ENCODE measurements at places on chromosomes 13 and 19.

DNA sequence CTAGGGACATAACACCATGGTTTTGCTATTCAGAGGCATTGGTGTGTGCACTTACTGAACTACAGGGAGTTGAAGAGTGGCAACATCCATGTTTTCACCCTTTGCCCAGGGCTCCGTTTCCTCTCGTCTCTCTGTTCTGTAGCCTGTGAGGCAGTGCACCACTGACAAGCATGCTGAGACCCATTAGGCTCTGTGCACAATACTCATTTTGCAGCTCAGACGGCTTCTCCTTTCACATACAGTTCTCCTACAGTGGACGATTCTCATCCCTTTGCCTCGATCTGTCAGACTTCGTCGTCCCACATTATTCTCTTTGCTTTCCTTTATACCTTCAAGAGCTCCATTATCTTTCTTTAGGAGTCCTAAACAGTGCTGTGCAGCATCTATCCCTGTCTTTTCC is 403.7 kb downstream of the MYO16 start:
- no peak for DNase-seq

- DNase-seq = no peak
These were observed 231.7 kb upstream of the MIR17HG start for GRCh38 chr13:91115776-91116175.

GRCh38 chr19:5030136-5030820 is 61.4 kb downstream of the KDM4B start:
- DNase-seq = no peak

DNA sequence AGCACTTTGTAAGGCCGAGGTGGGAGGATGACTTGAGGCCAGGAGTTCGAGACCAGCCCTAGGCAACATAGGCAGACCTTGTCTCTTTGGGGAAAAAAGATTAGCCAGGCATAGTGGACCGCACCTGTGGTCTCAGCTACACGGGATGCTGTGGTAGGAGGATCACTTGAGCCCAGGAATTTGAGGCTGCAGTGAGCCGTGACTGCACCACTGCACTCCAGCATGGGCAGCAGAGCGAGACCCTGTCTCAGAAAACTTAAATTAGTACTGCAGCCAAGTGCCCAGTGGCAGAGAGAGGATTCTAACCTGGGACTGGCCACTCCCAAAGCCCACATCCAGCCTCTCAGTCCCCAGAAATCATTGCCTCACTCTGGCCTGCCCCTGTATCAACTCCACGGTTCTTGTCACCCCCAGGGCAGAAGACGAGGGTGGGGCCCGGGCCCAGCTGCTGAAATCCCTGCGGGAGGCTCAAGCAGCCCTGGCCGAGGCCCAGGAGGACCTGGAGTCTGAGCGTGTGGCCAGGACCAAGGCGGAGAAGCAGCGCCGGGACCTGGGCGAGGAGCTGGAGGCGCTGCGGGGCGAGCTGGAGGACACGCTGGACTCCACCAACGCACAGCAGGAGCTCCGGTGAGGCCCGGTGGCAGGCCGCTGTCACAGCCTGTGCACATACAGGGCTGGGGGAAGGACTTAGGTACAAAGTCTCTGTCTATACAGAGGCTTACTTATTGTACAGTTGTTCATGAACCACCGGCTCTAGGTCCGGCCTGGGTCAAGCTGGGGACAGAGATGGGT is 53.4 kb downstream of the KCNC3 start:
- DNase-seq = no peak

DNA sequence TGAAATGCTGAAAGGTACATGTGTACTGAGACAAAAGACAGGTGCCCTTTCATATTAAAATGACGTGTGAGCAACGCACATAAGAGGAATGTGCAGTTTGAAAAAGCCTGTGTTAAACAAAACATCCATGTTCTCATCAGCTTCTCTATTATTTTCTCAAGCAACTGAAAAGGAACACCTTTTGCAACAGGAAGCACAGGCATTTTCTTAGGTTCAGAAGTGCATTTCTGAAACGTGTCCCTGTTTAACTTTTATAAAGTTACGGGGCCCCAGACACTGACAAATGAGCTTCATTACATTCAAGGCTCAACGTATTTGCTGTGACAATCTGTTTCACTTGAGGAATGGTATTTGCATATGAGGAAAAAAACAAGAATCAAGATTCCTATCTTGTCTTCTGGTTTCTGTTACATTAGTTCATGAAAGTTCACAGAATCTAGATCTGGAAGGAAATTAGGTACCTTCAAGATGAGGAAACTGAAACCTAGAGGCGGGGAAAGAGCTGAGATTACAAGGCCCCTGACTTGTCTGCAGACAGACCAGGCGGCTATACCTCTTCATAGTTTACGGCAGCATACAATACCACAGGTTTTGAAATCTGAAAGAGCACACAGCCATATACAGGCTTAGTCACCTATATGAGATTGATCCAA is 431.7 kb downstream of the KLF12 start:
- DNase-seq = no peak

GRCh38 chr13:65217471-65217995 is 2012.6 kb downstream of the PCDH9 start:
- DNase-seq = no peak

DNA sequence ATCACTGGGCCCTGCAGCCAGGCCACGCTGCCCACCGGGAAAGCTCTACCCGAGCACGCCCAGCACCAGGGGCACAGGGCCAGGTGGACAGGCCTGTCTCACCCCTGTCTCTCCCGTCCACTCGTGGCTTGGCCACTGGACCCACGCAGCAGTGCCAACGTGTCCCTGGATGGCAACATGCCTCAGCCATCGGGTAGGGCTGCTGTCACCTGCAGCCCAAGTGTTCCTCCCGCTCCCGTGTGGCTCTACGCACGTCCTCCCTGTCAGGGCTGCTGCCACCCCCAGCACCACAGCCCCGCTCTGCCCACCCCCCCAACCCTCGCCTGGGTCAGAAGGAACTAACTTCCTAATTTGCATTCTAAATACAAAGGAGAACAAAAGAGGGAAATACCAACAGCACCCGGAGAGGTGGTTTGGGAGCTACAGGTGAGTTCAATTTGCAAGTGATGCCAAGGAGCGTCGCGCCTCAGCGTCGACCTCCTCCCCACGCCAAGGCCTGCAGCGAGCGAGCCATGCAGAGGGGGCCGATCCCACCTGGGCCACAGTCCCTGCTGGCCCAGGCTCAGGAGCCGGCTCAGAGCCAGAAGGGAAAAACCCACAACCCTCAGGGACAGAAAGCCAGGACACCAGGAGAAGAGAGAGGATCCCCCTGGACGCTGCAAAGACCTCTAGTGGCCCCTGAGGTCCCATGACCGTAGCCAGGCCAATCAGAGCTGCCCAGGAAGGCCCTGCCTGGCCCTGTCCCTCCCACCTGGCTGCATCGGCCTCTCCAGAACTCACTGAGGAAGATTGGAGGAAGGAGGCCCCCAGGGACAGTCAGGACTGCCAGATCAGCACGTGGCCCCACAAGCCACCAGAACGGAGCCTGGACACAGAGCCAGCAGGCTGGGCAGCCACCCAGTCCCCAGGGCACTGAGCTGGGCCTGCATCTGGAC is 128.4 kb upstream of the SPACA7 start:
- DNase-seq = no peak

- no peak for DNase-seq
These were observed 99.9 kb upstream of the IPO5 start for GRCh38 chr13:97853550-97853949.

DNA sequence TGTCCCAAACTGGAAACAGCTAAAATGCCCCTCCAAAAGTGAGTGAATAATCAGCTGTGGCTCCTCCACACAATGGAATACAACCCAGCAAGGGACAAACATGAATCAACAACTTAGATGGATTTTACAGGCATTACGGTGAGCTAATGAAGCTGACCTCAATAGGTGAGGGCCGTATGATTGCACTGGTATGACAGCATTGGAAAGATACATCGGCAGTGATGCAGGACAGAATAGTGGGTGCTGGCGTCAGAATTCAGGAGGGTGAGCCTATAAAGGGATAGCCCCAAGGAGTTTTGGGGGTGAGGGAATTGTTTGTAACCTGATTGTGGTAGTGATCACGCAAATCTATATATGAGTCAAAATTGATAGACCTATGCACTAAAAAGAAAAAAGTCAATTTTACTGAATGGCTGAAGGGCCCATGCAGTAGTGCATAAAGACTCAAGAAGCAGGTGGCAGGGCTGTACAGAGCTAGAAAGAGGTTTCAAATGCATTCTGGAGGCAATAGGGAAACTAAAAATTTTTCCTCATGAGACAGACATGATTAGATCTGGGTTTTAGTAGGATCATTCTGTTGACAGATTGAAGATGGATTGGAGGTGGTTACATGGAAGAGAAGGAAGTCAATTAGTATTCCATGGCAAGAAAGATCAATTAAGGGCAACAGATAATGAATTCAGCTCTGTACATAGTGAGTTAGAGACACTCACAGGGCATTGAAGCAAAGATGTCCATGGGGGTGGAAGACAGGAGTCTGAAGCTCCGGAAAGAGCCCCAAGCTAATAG is 90.8 kb downstream of the IRS2 start:
- no peak for DNase-seq

DNA sequence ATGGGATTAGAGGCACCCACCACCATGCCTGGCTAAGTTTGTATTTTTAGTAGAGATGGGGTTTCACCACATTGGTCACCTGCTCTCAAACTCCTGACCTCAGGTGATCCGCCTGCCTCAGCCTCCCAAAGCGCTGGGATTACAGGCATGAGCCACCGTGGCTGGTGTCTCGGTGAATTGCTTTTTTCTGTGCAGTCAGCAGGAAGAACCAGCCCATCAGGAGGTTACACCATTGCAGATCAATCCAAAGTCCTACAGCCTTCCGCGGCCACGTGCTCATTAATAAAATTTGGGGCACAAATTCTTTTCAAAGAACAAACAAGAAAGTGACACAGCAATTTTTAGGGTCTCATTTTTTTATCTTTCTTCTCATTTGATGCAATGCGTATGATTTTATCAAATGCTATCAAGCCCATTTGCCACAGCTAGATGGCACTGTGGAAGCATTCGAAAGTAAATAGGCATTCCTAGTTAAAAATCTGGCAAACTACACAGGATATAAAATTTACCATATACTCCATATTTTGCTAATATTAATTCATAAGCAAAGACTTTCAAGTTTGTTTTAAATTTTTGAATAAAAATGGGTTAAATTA is 54.4 kb upstream of the ZNF835 start:
- DNase-seq = no peak

DNA sequence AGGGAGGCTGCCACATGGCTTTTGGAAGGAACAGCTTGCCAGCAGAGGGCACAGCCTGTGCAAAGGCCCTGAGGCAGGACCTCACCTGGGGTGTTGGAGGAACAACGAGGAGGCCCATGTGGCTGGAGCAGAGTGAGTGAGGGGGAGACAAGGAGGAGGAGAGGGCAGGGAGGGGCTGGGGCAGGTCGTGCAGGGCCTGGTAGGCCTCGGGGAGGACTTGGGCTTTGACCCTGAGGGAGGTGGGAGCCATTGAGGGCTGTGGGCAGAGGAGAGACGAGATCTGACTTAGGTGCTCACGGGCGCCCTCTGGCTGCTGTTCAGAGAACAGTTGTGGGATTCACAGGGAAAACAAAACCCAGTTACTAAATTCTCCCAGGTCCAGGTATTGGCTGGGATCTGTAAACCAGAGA is 25.2 kb downstream of the ZNRF4 start:
- no peak for DNase-seq

DNA sequence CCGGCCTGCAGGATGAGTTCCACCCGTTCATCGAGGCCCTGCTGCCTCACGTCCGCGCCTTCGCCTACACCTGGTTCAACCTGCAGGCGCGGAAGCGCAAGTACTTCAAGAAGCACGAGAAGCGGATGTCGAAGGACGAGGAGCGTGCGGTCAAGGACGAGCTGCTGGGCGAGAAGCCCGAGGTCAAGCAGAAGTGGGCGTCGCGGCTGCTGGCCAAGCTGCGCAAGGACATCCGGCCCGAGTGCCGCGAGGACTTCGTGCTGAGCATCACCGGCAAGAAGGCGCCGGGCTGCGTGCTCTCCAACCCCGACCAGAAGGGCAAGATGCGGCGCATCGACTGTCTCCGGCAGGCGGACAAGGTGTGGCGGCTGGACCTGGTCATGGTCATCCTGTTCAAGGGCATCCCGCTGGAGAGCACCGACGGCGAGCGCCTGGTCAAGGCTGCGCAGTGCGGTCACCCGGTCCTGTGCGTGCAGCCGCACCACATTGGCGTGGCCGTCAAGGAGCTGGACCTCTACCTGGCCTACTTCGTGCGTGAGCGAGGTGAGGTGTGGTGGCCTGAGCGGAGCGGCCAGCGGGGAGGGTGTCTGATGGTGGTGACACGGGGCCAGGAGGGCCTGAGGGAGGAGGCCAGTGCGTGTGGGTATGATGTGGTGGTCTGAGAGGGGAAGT is 15.5 kb downstream of the NFIC start:
- DNase-seq = peak; percentile 79

- no peak for DNase-seq
These were observed 267.5 kb upstream of the ARGLU1 start for GRCh38 chr13:106835477-106835876.

DNA sequence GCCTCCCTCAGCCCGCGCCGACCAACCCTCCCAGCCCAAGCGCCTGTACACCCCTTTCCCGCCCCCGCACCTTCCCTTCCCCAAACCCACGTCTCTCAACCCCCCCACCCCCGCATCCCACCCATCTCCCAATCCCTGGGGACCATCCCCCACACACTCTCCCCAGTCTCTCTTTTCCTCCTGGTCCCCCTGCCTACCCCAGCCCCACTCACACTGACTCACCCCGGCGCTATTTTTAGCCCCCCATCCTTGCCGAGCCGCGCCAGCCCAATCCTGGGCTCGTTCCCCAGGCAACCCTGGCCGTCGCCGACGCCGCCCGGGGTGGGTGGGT is 11.7 kb downstream of the CIC start:
- DNase-seq = no peak

- DNase-seq = no peak
These were observed 461.8 kb downstream of the SUCLA2 start for GRCh38 chr13:47539317-47539716.

DNA sequence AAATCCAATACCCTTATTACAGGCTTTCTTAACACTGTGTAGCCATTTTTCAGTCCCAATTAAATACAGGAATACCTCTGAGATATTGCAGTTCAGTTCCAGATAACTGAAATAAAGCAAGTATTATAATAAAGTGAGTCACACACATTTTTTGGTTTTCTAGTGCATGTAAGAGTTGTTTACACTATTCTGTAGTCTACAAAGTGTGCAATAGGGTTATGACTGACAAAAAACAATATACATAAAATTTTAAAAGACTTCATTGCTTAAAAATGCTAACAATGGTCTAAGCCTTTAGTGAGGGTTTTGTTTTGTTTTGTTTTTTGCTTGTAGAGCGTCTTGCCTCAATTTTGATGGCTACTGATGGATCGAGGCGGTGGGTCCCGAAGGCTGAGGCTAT is 434.4 kb upstream of the NBEA start:
- DNase-seq = no peak

DNA sequence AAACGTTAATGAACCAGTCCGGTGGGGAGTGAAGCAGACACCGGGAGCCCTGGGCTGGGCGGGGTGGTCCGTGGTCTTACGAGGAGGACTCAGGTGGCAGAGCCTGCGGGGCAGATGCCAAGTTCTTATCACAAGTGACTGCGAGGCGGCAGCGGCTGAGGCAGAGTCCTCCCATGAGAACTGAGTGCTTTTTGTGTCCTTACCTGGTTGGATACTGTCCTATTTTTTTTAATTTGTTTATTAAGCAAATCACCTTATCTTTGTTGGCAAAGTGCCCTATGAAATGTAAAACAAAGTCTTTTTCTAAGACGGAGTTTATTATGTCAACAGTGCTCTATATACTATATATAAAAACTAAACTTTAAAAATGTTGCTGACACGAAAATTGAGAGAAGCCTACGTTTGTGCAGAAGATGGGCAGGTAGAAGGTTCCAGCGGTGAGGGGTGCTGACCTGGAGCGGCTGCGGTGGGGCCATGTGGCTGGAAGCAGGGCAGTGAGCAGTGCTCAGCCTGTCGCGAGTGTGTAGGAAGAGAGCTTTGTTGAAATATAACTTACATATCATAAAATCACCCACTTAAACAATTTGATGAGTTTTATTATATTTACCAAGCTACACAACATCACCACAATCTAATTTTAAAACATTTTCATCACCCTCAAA is 82.2 kb downstream of the ATP11A start:
- DNase-seq = no peak
